ENCODE measurements at places on chromosomes 1 and 21.

DNA sequence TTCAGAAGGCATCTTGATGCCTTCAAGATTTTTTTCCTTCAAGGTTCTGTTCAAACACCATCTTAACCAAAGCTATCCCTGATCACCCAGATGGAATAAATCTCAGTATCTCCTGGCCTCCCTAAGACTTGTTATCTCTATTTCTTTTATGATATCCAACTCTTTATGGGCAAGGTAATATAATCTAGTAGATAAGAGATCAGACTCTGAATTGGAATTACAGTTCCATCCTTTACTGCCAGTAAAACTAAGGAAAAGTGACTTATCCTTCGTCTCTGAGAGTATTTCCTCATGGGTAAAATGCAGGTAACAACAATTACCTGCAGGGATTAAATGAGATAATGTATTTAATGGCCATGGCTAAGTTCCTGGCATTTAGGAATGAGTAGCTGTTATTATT, 445.0 kb upstream of the DAB1 start:
- DNase-seq, result no peak

GRCh38 chr1:199698222-199698621, 329.3 kb upstream of the NR5A2 start:
- DNase-seq, result no peak

DNA sequence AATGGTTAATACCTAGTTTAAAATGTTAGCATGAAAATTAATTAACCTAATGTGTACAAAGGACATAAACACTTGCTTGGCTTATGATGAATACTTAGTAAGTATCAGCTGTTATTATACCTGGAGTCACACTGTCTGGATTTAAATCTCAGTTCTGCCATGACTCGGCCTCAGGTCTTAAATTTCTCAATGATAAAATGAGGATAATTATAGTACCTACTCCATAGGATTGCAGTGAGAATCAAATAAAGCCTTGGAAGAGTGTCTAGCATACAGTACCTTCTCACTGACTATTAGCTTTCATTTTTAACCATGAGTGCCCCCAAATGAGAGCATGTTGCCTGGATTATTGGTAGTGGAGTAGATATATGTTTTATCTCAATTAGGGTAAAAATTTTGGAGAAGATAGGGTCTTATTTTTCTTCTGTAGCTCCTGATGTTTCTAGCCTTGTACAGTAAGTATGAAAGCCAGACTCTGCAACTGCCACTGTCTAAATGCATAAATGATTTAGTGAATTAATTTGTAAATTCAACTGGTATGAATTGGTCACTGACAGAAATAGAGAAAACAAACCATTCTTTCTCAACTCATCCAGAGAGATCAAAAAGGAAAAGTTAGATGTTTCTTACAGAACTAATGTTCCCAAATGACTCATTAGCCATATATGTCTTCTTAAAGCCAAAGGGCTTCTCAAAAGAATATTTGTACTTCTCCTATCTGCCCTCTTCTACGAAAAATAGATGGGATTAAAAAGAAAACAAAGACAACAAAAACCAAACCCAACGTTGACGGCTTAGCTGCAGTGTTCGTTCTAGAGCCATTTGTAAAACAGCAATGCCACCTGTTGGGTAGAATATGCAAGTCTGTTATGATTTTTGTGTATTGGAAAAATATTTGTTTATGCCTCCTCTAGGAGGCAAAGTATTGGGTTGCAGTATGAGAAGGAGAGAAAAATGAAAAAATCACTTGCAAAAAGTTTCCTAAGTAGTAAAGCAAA, 53.8 kb upstream of the MROH9 start:
- DNase-seq, result no peak

DNA sequence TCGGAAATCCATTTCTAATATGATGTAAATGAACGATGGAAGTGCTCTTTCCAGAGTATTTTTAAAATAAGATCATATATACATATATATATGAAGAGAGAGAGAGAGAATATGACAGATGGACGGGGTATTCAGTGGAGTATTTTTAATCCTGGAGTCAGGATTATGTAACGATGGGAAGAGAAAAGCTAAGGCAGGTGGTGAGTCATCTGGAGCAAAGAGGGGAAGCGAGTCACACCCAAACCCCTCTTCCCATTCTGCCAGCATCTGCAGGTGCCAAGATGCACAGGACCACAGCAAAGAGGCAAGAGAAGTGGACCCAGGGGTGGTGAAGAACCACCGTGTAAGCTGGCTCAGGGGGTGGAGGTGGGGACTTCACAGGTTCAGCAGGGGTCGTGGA, 102.7 kb upstream of the GRIK3 start:
- DNase-seq, result no peak

GRCh38 chr21:46206163-46207005, 22.1 kb upstream of the SPATC1L start:
- DNase-seq, result no peak

All from natural killer cell treated with Interleukin-12 subunit alpha and Interleukin-12 subunit beta and Interleukin-15 and Interleukin-18, amount 100 ng/mL, for 72 hours (primary cell).